ENCODE measurements at places on chromosomes 5 and 9.
A peak's percentile ranks its signal among the peaks of the same experiment; 100 is the strongest.

GRCh38 chr5:149759986-149760853, 30.1 kb downstream of the PPARGC1B start:
- no peak for DNase-seq
- H3K4me1 ChIP-seq, result no peaks in the 10 kb centered on the region
- no peak overlapping the region for H3K4me3 ChIP-seq
- no peaks in the 10 kb centered on the region for H3K36me3 ChIP-seq
- H3K27me3 ChIP-seq, result no peaks in the 10 kb centered on the region
- no peak overlapping the region for H3K27ac ChIP-seq

GRCh38 chr5:156477196-156477595, 150.2 kb downstream of the SGCD start:
- H3K4me3 ChIP-seq, result no peak overlapping the region
- H3K27ac ChIP-seq, result peak overlapping the region; percentile 57
- H3K36me3 ChIP-seq, result no peaks in the 10 kb centered on the region
- H3K4me1 ChIP-seq, result peaks cover 8% of the 10 kb centered on the region
- DNase-seq, result no peak

GRCh38 chr9:21988056-21988990, 5.9 kb downstream of the CDKN2A start:
- no peaks in the 10 kb centered on the region for H3K36me3 ChIP-seq
- peaks cover 93% of the 10 kb centered on the region for H3K27me3 ChIP-seq
- H3K27ac ChIP-seq, result no peak overlapping the region
- DNase-seq, result no peak

- peaks cover 8% of the 10 kb centered on the region for H3K4me1 ChIP-seq
- H3K27me3 ChIP-seq, result no peaks in the 10 kb centered on the region
- no peak for DNase-seq
- H3K4me3 ChIP-seq, result no peak overlapping the region
- no peak overlapping the region for H3K27ac ChIP-seq
- no peaks in the 10 kb centered on the region for H3K36me3 ChIP-seq
Observed at GRCh38 chr9:77989458-77989857, 42.2 kb downstream of the GNAQ start.

GRCh38 chr5:149846021-149846420, 98.6 kb downstream of the PDE6A start:
- H3K27me3 ChIP-seq, result no peaks in the 10 kb centered on the region
- H3K36me3 ChIP-seq, result no peaks in the 10 kb centered on the region
- no peaks in the 10 kb centered on the region for H3K4me1 ChIP-seq
- H3K4me3 ChIP-seq, result no peak overlapping the region
- DNase-seq, result no peak

- no peaks in the 10 kb centered on the region for H3K27me3 ChIP-seq
- no peak overlapping the region for H3K27ac ChIP-seq
- H3K4me1 ChIP-seq, result no peaks in the 10 kb centered on the region
- H3K4me3 ChIP-seq, result no peak overlapping the region
Observed at GRCh38 chr5:97194366-97194765, 11.3 kb upstream of the RIOK2 start.

DNA sequence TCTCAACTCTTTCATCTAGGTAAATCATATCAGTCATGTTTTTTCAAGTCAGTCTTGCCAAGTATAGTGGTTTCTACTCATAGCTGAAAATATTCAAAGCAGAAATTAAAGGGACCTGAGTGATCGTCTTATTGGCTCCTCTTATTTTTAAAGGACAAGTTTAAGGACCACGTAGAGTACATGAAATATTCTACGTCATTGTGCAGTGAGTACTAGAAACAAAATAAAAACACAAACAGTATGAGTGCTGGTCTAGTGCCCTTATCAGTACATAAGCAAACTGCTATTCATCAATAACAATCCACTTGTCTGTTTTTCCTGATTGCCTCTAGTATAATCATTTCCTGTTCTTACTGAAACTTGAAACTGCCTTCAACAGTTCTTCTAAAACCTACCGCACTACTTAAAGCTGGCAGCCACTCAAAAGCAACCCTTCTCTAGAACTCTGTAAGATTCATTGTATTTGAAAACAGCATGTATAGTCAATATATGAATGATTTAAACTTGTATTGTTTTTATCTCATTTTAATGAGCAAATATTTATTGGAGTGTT, 853.7 kb downstream of the TAF11L14 start:
- no peak for DNase-seq
- no peaks in the 10 kb centered on the region for H3K27me3 ChIP-seq
- no peaks in the 10 kb centered on the region for H3K4me1 ChIP-seq
- H3K4me3 ChIP-seq, result no peak overlapping the region
- no peak overlapping the region for H3K27ac ChIP-seq
